IPS DF 6.9 (cell line): ENCODE measurements at places on chromosomes 7 and 10.

DNA sequence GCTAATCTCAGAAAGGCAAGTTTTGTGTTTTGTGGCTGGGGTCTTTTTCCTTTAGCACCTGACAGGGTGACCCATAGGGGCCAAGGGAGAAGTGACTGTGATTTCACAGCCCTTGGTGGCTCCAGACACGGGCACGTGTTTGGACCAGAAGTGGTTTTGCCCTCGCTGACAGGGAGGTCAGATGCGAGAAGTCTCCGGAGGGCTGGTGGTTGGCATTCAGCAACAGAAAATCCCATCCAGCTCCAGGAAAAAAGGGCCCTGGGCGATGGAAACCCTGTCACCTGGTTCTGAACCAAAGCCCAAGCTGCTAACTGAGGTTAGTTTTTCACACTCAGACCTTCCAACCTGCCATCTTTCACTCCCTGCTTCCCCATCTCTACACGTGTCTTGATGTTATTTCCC, 272.9 kb downstream of the TRIL start:
- H3K27ac ChIP-seq = no peak overlapping the region
- no peaks in the 10 kb centered on the region for H3K36me3 ChIP-seq
- no peak overlapping the region for H3K4me3 ChIP-seq
- H3K4me1 ChIP-seq = peaks cover 7% of the 10 kb centered on the region; the same call in 1 of the 2 replicates
- no peak for DNase-seq
- H3K27me3 ChIP-seq = no peaks in the 10 kb centered on the region

DNA sequence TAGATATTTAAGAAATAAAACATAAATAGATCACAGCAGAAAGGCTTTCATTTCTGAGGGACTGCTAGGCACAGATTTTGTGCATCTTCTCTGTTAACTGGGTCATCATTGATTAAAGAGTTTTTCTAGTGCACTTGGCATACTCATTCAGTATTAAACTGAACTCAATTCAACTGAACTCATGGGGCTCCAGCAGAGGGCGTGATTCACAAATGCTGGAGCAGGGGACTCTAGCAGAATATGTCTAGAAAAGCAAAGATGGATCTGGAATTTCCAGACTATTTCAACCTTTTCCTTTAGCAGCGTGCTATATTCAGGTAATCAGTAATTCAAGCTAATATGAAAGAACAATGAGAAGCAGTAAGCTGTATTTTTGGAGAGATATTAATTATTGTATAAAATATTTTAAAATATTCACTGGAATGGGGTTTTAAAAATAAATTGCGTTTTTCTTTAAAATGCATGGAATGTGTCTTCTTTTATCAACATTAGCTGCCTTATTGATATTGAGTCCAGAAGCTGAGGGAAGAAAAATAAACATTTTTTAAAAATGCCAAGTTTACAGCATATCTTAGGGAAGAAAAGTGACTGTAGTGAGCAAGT, 296.8 kb upstream of the CACNA2D1 start:
- H3K36me3 ChIP-seq = no peaks in the 10 kb centered on the region
- H3K27me3 ChIP-seq = no peaks in the 10 kb centered on the region
- DNase-seq = no peak
- H3K27ac ChIP-seq = no peak overlapping the region
- no peaks in the 10 kb centered on the region for H3K4me1 ChIP-seq

- no peak overlapping the region for H3K27ac ChIP-seq
- peaks cover under 1% of the 10 kb centered on the region for H3K4me1 ChIP-seq
- no peak overlapping the region for H3K4me3 ChIP-seq
- no peak for DNase-seq
- no peaks in the 10 kb centered on the region for H3K36me3 ChIP-seq
Measured at GRCh38 chr7:30980194-30980593, 16.4 kb downstream of the GHRHR start.

- H3K36me3 ChIP-seq = no peaks in the 10 kb centered on the region
- DNase-seq = no peak
- H3K27ac ChIP-seq = no peak overlapping the region
- H3K27me3 ChIP-seq = no peaks in the 10 kb centered on the region
- no peaks in the 10 kb centered on the region for H3K4me1 ChIP-seq
- H3K4me3 ChIP-seq = no peak overlapping the region
Measured at GRCh38 chr7:152392254-152392653, 43.5 kb downstream of the KMT2C start.

DNA sequence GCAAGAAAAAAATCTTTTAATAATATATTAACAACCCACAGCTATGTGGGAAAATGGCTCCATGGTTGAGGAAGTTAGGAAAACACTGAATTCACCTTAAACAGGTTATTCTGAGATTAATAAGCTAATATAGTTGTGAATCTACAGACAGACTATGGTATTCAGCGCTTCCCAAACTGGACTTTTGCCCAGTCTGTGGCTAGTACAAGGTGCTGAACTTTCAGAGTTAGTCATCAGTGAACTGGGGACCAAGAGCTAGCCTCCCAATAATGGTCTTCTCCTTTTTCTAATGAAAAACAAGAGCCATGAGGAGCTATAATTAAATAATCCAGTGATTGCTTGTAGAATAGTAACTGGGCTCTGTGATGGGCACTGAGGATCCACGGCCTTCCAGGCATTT, 65.3 kb downstream of the FRMPD2 start:
- no peak for DNase-seq
- no peak overlapping the region for H3K4me3 ChIP-seq
- H3K27me3 ChIP-seq = no peaks in the 10 kb centered on the region
- H3K36me3 ChIP-seq = no peaks in the 10 kb centered on the region
- H3K4me1 ChIP-seq = no peaks in the 10 kb centered on the region
- no peak overlapping the region for H3K27ac ChIP-seq

DNA sequence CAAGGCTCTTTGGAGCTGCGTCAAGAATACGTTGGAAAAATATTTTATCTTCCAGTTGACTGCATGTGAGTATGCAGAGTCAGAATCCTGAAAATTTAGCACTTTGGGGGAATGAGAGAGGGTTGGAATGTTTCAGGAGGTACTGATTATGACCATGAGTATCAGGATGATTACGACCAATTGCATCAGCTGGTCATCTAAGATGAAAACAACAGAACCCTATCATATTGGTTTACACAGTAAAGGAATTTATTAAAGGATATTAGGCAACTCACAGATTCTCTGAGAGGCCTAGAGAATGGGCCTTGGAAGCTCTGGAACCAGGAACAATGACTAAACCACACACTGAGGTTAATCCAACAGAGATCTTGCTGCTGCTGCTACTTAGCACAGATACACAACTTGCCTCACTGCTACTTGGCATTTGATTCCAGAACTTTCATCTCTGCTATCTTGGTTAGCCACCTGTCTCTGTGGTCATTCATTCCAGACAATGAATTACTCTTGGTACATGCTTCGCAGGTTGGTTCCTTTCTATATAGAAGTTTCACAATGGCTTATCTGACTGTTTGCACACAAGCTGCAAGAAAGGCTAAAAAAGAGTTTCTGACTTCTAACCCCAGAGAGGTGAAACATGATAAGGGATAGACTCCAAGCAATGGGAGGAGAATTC, 68.0 kb upstream of the CTTNBP2 start:
- H3K27ac ChIP-seq = no peak overlapping the region
- no peak overlapping the region for H3K4me3 ChIP-seq
- H3K36me3 ChIP-seq = no peaks in the 10 kb centered on the region
- DNase-seq = no peak

- no peaks in the 10 kb centered on the region for H3K27me3 ChIP-seq
- DNase-seq = no peak
- no peaks in the 10 kb centered on the region for H3K36me3 ChIP-seq
- H3K4me3 ChIP-seq = no peak overlapping the region
- H3K4me1 ChIP-seq = no peaks in the 10 kb centered on the region
- H3K27ac ChIP-seq = no peak overlapping the region
Measured at GRCh38 chr7:21251151-21251800, 176.6 kb upstream of the SP4 start.

DNA sequence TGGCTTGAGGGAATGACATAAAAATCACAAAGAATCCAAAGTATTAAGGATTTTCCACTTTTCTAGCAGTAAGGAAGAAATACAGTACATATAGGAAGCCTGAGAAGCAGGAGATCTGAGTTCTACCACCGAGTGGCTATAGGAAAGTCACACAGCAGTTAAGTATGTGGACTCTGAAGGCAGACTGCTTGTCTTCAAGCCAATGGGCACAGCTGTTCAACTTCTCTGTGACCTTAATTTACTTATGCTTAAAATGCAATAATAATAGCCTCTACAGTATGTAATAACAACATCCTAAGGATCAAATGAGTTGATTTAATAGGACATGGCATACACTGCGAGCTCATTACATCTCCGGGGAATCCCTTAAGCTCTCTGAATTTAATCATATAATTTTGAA, 68.0 kb downstream of the CTTNBP2 start:
- H3K4me1 ChIP-seq = peaks cover 1% of the 10 kb centered on the region
- no peak overlapping the region for H3K4me3 ChIP-seq
- H3K27ac ChIP-seq = no peak overlapping the region
- no peaks in the 10 kb centered on the region for H3K36me3 ChIP-seq

GRCh38 chr7:148394582-148394981, 196.0 kb upstream of the C7orf33 start:
- H3K36me3 ChIP-seq = no peaks in the 10 kb centered on the region
- H3K4me1 ChIP-seq = peaks cover 9% of the 10 kb centered on the region; the same call in 1 of the 2 replicates
- H3K4me3 ChIP-seq = no peak overlapping the region
- DNase-seq = no peak

- no peak overlapping the region for H3K4me3 ChIP-seq
- H3K4me1 ChIP-seq = peaks cover 1% of the 10 kb centered on the region; the same call in 1 of the 2 replicates
- H3K36me3 ChIP-seq = no peaks in the 10 kb centered on the region
- no peak overlapping the region for H3K27ac ChIP-seq
- DNase-seq = no peak
Measured at GRCh38 chr7:32660936-32661335, 165.6 kb downstream of the AVL9 start.

DNA sequence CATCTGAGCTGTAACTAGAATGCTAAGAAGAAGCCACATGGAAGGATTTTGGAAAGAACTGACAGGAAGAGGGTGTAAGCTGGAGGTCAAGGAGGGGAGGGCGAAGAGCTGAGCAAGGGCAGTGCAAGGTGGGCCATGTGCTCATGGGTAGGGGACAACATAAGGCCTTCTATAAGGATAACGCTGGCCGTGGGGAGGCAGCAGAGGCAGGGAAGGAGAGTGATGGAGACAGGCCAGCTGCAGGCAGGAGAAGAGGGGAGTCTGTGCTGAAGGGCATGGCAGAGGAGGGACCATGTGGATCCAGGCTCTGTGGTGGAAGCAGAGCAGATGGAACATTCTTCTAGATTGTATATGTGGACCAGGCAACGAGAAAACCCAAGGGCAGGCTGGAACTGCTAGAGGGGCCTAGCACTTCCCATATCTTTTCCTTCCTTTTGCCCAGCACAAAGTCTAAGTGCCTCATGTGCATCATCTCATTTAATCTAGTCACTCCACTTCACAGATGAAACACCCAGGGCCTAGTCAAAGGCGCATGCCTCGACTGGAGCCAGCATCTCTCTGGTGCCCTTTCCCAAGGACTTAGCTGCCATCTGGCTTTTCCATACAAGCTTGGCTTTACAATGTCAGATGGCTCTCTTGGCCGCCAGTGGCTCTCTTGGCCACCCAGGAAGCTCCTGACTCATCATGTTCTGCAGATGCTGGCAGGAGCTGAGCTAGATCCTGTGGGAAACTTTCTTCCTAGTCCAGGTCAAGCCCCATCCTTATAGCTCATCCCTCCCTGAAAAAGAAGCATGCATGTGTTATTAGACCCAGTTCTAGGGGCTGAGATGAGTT, 6.6 kb downstream of the LRRC18 start:
- DNase-seq = no peak
- H3K4me1 ChIP-seq = no peaks in the 10 kb centered on the region; the same call in 1 of the 2 replicates
- H3K27me3 ChIP-seq = no peaks in the 10 kb centered on the region

DNA sequence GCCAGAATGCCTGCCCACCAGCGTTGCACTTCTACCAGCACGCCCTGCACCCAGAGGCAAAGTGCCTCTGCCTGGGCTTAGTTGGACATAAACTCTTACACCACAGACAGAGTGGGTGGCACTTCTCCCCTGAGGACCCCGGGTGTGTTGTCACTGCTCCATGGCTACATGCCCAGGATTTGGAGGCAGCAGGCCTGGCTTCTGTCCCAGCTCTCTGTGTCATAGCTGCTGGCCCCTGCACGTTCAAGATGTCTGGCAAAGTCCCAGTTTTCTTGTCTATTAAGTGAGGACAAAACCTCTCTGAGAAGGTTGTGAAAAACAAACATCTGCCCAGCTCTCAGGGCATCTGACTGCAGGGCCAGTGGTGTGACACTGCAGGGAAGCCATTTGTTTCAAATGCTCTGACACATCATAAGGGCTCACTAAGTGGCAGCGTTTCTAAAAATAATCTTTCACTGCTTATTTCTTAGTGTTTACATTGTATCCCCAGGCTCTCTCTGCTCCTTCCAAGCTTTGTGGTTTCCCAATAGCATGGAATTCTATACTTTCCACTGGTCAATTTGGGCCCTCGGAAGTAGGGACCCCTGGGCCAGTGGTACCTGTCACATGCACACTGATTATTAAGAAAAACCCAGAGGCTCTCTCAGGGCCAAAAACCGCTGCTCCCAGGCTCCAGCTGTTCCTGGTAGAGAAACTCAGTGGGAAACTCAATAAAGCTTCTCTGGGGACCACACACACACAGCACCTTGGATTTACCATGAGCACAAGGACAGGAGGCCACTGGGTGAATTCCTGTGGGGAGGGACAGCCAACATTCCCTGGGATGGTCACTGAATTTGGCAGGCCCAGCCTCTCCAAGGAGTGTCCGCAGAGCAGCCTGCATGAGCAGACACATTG, 86.2 kb upstream of the ANLN start:
- H3K27me3 ChIP-seq = no peaks in the 10 kb centered on the region
- no peak overlapping the region for H3K27ac ChIP-seq
- H3K4me3 ChIP-seq = no peak overlapping the region

DNA sequence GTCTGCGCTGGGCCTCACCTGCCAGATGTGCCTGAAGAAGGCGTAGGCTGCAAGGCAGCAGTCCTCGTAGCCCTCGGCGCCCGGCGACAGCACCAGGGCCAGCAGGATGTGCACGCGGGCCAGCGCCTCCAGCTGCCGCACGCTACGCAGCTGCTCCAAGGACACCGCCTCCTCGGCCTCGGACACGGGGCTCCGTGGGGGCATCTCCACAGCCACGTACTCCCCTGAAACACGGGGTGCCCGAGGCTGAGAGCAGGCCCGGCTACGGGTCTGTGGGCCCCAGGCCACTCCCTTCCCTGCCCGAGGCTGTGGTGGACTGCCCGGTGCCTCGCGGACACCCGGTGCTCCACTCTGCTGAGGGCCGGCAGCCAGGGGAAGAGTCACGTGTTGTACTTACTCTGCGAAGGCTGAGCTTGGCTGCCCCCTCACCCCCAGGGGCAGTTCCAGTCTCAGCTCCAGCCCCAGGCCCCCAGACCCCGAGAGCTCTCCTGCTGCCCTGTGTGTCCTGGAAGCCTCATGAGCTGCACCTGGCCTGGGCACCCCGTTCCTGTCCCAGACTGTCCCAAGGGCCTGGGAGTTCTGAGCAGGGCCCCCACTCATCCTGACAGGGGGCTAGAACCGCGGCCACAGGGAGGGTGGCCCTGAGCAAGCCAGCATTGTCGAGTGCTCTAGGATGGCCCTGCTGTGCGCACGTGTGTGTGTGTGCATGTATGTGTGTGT, 62.8 kb downstream of the CFAP46 start:
- no peaks in the 10 kb centered on the region for H3K36me3 ChIP-seq
- H3K27ac ChIP-seq = no peak overlapping the region
- H3K4me3 ChIP-seq = no peak overlapping the region
- peaks cover 8% of the 10 kb centered on the region for H3K4me1 ChIP-seq
- no peak for DNase-seq
- no peaks in the 10 kb centered on the region for H3K27me3 ChIP-seq

GRCh38 chr10:52143338-52143737, 170.7 kb upstream of the DKK1 start:
- H3K4me1 ChIP-seq = no peaks in the 10 kb centered on the region
- H3K27ac ChIP-seq = no peak overlapping the region
- H3K4me3 ChIP-seq = no peak overlapping the region
- no peak for DNase-seq

GRCh38 chr7:45699015-45699309, 124.8 kb downstream of the ADCY1 start:
- H3K27me3 ChIP-seq = no peaks in the 10 kb centered on the region
- no peak for DNase-seq
- no peaks in the 10 kb centered on the region for H3K36me3 ChIP-seq
- no peak overlapping the region for H3K4me3 ChIP-seq
